ENCODE measurements at places on chromosomes 7 and 10.

DNA sequence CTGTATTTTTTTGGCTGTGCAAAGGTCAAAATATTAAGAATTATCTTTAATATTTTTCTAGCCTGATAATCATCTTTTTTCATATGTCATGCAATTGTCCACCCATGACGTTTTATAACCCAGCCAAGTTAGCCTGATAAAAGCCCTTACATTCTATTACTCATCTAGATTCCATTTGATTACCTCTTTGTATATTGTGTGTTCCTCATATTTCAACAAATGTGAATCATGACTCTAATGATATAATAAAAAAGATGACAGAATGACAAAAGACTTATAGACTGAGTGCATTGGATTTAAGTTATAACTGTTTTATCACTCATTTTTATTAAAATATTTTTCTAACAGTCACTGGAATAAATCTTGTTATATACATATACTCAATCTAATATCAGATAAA is 1560.0 kb upstream of the LRRTM3 start:
- no peak for DNase-seq

GRCh38 chr10:90031776-90032175 is 330.4 kb downstream of the KIF20B start:
- DNase-seq: no peak

DNA sequence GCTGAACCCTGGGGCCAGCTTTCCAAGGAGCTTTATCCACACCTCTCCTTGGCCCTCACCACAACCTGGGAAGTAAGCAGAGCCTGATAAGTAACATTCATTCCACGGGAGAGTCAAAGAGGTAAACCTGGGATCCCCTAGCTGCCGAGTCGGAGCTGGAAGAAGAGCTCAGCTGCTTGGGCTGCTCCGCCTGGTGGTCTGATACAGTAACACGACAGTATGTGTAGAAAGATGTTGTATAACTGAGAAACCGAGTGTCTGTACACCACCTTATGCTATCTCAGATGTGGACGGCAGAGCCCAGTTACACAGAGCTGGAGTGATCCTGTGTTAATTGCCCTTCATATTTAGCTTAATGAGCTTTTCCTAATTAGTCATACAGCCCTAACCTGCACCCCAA is 151.3 kb upstream of the KMT2E start:
- no peak for DNase-seq

GRCh38 chr7:91789558-91789957 is 90.9 kb downstream of the MTERF1 start:
- DNase-seq: no peak

DNA sequence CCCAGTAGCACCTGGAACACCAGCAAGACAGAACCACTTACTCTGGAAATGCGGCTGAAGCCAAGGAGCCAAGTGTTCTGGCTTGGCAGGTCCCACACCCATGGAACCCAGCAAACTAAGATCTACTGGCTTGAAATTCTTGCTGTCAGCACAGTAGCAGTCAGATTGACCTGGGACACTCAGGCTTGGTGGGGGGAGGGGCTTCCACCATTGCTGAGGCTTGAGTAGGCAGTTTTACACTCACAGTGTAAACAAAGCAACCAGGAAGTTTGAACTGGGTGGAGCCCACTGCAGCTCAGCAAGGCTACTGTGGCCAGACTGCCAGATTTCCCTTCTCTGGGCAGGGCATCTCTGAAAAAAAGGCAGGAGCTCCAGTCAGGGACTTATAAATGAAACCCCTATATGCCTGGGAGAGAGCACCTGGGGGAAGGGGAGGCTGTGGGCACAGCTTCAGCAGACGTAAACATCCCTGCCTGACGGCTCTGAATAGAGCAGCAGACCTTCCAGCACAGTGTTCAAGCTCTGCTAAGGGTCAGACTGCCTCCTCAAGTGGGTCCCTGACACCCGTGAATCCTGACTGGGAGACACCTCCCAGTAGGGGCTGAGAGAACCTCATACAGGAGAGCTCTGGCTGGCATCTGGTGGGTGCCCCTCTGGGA is 121.2 kb downstream of the MTERF1 start:
- DNase-seq: no peak

- no peak for DNase-seq
These were observed 241.9 kb upstream of the SP8 start for GRCh38 chr7:21028599-21028998.

GRCh38 chr10:69445041-69445440 is 6.2 kb upstream of the TSPAN15 start:
- no peak for DNase-seq

- no peak for DNase-seq
These were observed 45.2 kb downstream of the VPS41 start for GRCh38 chr7:38863601-38864291.

- DNase-seq: no peak
These were observed 436.2 kb downstream of the KCNMA1 start for GRCh38 chr10:77201135-77202106.

- DNase-seq: no peak
These were observed 25.2 kb downstream of the NUP42 start for GRCh38 chr7:23207021-23207420.

DNA sequence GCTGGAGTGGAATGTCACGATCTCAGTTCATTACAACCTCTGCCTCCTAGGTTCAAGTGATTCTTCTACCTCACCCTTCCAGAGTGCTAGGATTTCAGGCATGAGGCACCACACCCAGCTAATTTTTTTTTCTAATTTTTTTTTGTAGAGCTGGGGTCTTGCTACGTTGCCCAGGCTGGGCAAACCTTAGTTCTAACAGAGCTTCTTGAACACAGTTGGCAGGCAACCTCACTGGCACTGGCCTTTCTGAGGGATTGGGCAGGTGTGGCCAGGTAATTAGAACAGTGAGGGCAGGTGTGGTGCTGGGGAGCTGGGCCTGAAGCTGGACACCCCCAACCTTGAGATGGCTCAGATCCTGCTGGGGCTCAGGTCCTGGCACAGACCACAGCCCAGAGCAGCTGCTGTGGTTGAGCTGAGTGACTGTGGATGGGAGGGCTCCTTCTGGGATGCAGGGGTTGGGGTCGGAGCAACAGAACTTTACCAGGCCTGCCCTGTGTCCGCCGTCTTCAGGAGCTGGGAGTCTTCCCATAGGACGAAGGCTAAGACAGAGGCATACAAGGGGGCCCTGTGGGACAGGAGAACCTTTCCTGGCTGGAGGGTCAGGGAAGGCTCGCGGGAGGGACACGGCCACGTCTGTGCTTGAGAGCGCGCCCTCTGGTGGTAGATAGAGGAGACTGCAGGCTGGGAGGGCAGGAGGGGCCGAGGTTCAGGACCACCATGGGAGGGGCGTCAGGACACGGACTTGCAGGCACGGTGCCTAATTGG is 48.2 kb downstream of the COL26A1 start:
- peak; percentile 10 for DNase-seq

- no peak for DNase-seq
These were observed 153.2 kb downstream of the CDH23 start for GRCh38 chr10:71549766-71550533.

DNA sequence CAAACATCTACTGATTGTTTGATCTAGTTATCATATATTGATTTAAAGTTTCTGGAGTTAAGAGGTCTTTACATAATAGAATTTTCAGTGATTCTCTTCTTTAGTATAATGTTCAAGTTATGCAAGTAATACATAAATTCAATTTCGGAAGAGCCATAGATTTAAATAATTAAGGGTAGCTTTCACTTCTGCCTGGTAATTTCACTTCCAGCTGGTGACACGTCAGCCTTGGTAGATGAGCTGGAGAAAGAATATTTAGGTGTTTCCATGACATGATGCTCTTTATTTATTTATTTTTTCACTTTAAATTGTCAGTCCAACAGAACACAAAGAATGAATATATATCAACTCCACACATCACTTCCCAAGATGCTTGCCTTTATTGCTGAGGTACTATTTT is 5.2 kb upstream of the OTUD1 start:
- DNase-seq: no peak

DNA sequence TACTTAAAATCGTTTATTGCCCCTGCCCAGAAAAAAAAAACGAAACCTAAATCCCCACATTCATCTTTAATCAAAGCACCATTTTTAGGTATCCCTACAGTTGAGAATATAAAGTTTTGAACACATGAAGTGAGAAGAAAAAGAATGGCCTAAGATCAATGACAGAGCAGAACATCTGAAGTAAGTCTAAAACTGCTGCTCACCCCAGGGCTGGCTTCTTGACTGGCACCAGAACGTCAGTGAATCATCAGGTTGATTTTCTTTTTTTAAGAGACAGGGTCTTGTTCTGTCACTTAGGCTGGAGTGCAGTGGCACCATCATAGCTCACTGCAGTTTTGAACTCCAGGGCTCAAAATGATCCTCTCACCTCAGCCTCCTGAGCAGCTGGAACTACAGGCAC is 24.9 kb downstream of the SHTN1 start:
- DNase-seq: no peak

- DNase-seq: no peak
These were observed 7.4 kb upstream of the TSPAN33 start for GRCh38 chr7:129136887-129137642.

GRCh38 chr10:119495545-119495944 is 47.0 kb downstream of the RGS10 start:
- no peak for DNase-seq

- DNase-seq: no peak
These were observed 462 bp downstream of the KIAA1549 start for GRCh38 chr7:138980563-138981291.

- DNase-seq: peak; percentile 49
These were observed 103.8 kb upstream of the PPIF start for GRCh38 chr10:79243181-79244067.

GRCh38 chr7:63925262-63925625 is 73.4 kb upstream of the ZNF722 start:
- no peak for DNase-seq

- no peak for DNase-seq
These were observed 489.4 kb upstream of the SORCS1 start for GRCh38 chr10:107653832-107654287.

DNA sequence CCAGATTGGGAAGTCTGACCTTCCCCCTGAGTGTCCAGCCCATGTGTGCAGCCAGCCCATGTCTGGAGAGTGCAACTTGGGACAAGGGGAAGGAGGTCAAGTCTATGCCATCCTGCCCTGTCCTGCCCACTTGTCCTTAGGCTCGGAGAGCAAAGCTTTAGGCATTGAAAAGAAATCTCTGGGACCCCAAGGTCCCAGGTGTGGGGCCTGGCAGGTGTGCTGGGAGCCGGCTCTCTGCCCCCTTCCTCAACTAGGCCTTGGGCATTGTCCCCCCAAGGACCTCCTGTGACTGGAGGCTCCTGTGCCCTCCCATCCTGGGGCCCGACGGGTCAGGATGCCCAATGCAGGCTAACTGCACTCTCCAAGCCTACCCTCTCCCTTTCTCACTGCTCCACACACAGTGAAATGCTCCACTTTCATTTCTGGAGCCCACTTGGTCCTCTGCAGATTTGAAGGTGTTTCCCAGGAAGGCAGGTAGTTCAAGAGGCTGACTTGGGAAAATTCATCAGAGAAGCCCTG is 124.7 kb downstream of the PTPN20 start:
- DNase-seq: no peak

DNA sequence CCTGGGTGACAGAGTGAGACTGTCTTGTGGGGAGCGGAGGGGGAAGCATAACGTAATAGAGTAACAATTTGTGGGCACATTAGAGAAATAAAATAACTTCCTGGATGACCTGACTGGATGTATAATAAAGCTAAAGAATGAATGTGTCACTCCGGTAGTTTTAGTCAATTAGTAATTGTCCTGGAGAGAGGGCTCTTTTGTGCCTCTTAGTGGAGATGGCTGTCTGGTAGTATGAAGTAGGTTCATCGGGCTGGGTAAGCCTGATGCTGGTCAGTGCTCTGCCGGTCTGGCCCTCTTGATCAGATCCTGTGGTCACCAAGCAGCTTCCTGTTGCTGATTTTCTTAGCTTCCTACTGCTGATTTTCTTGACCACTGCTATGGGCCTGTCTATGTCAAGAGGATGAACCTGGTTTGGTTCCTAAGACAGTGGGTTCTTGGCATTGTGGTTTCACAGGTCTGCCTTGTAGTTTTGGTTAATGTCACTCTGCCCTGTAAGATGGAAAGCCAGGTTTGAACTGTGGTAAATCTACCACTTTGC is 34.1 kb downstream of the ZRANB1 start:
- no peak for DNase-seq

DNA sequence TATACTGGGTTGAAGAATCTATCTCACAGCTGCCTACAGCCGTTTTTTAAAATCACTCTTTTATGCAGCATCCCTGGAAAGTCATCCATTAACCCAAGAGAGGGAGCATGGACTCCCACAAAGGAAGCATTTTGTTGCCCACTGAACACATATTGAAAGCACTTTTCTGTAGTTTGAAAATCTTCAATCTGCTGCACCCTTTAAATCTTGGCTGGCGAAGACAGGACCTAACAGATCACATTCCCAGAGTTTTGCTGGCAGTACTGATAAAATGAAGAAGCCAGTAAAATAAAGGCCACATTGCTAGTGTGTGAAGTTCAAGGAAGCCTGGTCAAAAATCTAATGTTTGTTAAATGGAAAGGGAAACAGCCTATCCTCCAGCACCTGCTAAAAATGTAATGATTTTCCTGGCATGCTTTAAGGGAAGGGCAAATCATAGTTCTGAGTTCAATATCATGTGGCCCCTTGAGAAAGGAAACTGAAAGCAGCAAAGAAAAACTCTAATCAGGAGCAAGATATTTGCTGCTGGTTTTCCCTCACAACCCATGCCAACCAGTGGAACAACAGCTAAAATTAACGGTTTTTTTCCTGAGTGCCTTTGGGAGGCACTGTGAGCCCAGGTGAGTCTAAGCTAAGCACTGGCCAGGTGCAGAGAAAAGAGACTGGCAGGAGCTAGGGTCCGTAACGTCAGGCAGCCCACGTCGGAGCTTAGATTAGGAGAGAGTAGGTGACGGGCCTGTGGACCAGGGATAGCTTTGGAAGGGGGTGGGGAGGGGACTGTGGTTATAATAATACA is 97.9 kb upstream of the PALS2 start:
- no peak for DNase-seq

GRCh38 chr7:105210721-105211205 is 178.0 kb downstream of the SRPK2 start:
- DNase-seq: no peak

GRCh38 chr7:10934292-10934691 is 39.4 kb upstream of the PHF14 start:
- DNase-seq: no peak

DNA sequence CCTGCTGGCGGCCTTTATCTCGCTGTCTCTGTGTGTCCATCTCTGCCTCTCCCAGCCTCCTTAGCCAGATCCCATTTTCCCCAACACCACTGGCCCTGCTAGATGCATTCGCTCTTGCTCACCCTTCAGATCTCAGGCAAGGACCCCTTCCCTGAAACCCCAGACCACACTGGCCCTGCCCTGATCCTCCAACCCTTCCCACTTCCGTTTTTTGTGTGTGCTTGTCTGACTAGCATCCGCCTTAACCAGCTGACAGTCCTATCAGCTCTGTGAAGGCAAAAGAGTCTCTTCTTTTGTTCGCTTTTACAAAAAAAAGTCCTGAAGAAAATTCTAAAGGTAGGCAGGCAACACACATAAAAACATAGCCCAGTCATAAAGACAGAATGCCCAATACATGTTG is 28.7 kb downstream of the CHST15 start:
- no peak for DNase-seq

All from stimulated activated CD8-positive, alpha-beta memory T cell treated with anti-CD3 and anti-CD28 coated beads, Interleukin-12 subunit alpha, Interleukin-12 subunit beta, amount 100 ng/mL, for 4 hours (primary cell).